Posterior vena cava (tissue), 2 donors: ENCODE measurements at places on chromosomes 4 and X. TPM values are rescaled to one million over a fixed set of nuclear protein-coding genes. Genes with fewer than 3 reads are reported as not detected.

The AMTN gene
- total RNA-seq, result not detected

DNA sequence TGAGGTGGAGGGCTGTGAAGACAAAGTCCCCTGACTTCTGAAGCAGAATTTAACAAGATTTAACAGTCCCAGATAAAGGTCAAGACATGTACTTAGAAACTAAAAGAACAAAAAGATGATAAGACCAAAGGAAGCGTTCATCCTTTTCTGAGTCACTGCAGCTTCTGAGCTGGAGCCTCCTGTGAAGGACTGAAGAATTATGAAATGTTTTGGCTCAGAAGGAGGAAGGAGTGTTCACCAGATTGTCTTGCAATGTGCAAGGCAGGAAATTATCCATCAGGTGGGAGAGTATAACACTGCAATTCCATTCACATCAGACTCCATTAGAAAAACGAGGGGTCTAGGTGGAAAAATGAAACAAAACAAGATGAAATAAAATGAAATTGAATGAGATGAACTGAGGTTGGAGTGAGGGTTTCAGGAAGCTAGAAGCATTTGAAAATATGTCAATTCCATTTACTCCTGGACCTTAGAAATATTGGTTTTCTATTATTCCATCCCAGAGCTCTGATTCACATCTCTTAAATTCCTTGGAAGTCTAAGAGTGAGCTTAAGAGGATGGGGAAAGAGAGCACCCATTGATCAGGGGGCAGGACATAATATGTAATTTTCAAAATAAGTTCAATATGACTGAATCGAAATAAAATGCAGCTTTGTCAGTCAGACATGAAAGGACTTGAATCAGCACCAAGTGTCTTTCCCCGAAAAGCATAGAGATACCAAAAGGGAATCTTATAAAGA is 186.1 kb upstream of the LNX1 start:
- DNase-seq, result no peak

DNA sequence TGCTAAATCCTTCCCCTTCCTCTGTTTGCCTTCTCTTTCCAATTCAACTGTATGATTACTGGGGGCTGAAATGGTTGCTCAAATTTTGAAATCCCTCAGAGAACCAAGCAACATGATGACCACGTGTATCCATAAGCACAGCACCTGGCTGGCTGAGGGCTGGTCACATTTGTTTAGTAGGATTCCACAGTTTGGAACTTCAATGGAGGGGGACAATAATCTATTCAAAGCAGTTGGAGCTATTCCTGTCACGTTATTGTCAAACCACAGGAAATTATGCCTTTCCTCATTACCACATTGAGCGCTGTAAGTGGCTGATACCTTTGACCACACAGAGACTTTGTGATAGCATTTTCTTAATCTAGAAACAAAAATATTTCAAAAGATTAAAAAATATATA is 7.0 kb downstream of the TMSB4X start:
- no peak for DNase-seq

- no peak for DNase-seq
Observed at GRCh38 chr4:38715050-38715449, 51.1 kb downstream of the KLF3 start.
